ENCODE measurements at places on chromosomes 7 and 10. TPM values are rescaled to one million over a fixed set of nuclear protein-coding genes. Genes with fewer than 3 reads are reported as not detected.

DNA sequence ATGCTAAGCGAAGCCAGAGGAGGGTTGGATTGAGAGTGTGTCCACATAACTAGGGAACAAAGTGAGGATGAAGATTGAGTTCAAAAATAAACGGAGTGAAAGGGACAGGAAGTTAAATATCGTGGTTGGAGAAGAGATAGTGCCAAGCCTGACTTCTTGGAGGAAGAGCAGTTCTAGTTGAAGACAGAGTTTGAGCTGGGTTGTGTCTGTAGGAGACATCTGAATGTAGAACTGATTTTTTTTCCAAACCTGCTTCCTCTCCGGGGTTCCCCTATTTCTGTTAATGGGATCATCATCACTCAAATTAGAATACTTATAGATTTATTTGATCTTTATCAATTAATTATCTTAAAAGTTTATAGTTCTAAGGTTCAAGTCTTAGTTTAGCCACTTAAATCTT, 35.6 kb downstream of the SP4 start:
- DNase-seq = no peak

Gene XRCC2
- total RNA-seq = 6.0 TPM

Gene ZNF485
- 5.2 TPM for total RNA-seq

Gene ZNF488
- 0.63 TPM for total RNA-seq

DNA sequence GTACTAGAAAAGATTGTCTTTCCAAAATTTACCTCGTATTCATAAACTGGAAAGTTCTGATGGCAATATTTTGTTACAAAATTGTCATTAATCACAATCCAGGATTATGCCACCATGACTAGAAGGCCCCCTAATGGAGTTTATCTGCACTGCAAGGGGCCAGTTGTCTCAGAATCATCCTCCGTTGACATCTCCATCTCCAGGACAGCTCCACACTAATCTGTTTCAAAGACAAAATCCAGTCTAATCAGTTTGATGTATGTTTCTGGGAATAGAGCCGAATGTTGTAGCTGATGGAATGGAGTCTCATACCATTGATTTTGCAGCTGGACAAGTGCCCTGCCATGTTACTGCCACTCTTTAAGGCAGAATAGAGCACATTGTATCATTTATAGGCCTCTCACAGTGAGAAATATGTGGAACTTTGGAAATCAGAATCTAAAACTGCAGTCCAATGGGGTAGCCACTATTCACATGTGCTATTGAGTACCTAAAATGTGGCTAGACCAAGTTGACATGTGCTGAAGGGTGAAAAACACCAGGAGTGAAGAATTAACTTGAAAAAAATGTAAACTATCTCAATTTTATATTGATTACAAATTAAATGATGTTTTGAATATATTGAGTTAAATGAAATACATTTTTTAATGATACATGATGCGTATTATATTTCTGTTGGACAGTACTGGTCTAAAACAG, 38.3 kb upstream of the TOMM7 start:
- DNase-seq = no peak

DNA sequence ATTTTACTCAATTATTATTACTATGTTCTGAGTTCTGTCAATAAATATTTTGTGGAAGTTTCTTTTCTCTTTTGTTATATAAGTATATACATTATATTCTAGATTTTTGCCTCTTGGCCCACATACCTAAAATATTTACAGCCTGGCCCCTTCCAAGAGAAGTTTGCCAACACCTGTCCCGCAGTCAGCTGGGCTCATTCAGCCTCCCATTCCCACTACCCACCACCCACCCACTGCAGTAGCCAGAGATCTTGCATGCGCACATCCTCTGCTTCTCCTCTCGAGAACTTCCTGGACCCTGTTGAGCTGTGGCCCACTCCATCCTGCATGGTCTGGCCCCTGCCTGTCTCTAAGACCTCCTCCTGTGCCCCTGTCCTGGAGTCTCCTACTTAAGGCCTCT, 33.6 kb downstream of the WIPF3 start:
- no peak for DNase-seq

Gene SPDYE6
- not detected for total RNA-seq

Gene GPR85
- 15.3 TPM for total RNA-seq

- DNase-seq = no peak
Measured at GRCh38 chr10:47140761-47141348, 159.1 kb upstream of the GDF10 start.

Gene NUDT1
- 11.4 TPM for total RNA-seq

DNA sequence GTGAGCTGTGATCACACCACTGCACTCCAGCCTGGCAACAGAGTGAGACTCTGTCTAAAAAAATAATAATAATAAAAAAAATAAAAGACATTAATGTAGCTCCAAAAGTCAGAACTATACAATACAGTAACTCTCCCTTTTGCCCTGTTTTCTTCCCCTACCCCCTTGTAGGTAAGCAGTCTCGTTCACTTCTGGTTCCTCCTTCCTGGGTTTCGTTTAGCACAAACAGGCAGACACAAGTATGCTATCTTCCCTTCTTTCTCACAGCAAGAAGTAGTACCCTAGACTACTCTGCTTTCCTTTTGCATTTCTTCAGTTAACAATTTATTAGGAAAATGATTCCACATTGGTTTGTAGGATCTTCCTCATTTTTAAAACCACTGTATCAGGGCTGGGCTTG, 33.1 kb downstream of the PDSS1 start:
- DNase-seq = no peak

DNA sequence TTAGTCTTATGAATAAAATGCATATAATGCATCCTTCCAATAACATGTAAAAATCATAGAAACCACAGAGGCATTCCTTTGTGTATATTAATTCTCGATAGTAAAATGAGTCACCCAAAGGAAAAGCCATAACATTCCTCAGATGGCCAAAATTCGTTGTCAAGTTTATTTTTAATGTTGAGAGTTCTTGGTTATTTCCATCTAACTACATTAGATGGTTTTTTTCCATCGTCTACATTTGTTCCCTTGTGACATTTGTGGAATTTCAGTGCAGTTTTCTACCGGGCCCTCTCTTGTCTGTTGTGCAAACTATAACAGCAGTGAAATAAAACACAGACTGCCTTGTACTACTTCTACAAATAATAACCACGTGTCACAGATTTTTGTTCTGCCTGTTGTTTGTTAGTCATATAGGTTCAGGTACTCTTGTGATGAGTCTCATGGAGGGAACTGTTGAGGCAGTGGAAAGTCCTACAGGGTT, 54.7 kb upstream of the CCAR1 start:
- no peak for DNase-seq

DNA sequence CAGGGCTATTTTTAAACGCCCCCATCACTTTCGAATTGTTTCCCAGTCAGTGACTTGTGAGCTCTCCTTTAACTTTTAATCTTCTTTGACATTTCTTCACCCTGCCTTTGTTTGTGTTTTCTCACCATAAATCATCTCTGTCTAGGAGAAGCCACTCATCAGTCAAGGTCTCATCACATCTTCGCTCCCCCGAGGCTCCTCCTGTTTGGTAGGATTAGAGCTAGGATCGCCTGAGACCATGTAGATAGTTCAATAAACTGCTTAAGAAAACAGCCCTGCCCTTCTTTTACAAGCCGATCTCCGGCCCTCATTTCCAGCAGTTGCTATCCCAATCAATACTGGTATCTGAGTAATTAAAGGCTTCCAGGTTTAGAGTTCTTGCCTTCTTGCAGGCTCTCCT, 472.8 kb upstream of the ADARB2 start:
- no peak for DNase-seq

GRCh38 chr10:42979181-42979580, 97.7 kb upstream of the RET start:
- no peak for DNase-seq

Gene HMX3
- total RNA-seq = not detected

Gene ING3
- 38.2 TPM for total RNA-seq

DNA sequence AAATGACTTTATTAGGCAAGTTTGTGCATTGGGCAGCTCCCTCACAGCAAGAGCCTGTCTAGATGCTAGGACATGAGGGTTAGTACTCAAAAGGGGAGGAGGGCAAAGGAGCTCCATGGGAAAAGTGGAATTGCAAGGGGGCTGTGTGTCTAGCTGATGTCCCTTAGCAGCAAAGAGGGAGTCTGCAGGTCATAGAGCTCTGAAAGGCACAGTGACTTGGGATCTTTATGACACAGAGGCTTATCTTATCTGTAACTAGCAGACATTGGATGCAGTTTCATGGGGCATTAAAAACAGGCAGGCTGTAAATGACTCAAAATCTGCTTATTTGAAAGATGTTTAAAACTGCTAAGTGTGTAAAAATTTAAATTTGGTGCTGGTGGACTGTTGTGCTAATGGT, 556.2 kb upstream of the FZD8 start:
- DNase-seq = no peak

DNA sequence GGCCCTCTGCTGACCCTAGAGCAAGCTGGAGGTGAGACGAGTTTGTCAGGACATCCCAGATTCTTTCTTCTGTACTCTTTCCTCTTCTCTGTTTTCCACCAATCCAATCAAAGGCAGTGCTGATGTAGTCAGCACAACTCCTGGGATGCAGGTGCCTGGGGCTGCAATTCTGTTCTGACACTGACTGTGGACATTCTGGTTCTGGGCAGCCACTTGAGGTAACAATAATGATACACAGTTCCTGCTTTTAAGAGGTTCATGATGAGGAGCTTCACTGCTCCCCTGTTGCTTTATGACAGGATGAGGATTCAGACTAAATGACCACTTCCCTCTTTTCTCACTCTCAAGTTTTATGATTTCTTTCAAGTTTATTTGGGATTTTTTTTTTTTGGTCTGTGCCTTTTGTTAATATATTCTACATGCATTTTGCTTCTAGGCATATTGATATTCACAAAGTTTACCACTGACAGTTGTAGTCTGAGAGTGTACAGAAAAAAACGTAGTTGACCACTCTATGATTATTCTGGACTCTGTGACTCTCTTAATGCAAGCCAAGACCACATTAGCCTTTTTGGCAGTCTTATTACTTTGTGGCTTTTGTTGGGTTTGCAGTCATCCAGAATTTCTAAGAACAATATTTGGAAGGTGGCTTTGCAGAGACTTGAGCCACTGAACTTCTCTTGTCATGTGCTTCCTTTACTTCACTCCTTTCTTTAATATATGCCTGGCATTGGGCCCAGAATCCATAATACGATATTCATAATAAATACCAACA, 247.6 kb downstream of the AUTS2 start:
- DNase-seq = no peak

Gene DRGX
- total RNA-seq = 0.26 TPM

Gene ITPRID1
- total RNA-seq = not detected

GRCh38 chr10:26457088-26457487, 18.9 kb downstream of the APBB1IP start:
- no peak for DNase-seq

GRCh38 chr10:13867822-13868221, 281.1 kb downstream of the PRPF18 start:
- DNase-seq = no peak

GRCh38 chr10:97784200-97784810, 12.5 kb upstream of the SFRP5 start:
- no peak for DNase-seq

Gene CPXM2
- 12.3 TPM for total RNA-seq

Gene DPP6
- total RNA-seq = 2.4 TPM

GRCh38 chr7:47318395-47319182, 263.3 kb downstream of the TNS3 start:
- DNase-seq = no peak

Gene ZNF25
- total RNA-seq = 29.0 TPM

- DNase-seq = no peak
Measured at GRCh38 chr10:102813734-102814452, 23.3 kb downstream of the CYP17A1 start.

DNA sequence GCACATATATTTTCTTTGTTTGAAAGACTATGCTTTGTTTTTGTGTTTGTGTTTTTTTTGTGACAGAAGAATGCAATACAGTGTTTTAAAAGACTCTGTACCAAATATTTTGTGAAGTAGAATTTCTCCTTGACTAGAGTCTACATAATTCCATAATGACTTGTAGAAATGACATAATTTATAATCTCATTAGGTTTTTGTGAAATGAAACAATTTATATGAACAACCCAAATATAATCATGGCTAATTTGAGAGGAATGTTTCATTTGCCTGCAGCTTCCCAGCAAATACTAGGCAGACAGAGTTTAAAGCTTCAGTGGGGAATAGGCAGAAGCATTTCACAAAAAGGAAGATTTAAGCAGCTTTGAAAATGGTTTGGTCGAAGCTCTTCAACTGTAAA, 215.6 kb upstream of the LRRN3 start:
- DNase-seq = no peak

GRCh38 chr10:62239994-62240393, 28.6 kb downstream of the RTKN2 start:
- no peak for DNase-seq

DNA sequence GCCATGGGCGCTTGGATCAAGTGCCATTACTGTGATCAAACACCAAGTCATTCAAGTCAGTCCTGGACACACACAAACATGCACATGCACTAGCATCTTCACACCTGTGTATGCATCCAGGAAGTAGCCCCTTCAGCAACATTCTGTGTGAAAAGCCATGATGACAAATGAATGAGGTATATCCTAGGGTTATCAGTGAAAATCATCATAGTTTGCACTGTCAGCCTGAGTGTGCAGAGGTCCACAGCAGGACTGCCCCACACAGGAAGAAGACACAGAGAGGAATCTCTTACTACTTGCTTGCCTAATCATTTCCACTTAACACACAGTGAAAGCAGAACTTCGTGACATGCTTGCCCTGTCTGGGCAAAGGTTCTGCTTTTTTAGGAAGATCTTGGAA, 184.0 kb upstream of the ADO start:
- DNase-seq = no peak

DNA sequence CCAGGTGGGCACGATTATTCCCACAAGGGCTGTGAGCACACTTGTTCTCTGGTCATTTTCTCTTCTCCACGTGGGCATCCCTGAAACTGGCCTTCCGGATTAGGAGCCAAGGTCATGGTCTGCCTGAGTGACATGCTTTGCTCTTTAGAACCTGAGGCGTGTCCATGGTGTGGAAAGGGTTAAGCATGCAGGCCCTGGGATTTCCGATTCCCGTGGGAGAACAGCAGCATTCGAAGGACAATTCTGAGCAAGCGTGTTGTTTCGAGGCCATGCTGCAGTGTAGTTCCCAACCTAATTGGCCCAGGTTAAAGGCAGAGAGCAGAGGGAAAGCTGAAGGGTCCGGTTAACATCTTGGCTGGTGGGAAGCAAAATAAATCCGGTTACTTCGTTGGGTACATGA, 245.9 kb downstream of the SKAP2 start:
- DNase-seq = no peak

DNA sequence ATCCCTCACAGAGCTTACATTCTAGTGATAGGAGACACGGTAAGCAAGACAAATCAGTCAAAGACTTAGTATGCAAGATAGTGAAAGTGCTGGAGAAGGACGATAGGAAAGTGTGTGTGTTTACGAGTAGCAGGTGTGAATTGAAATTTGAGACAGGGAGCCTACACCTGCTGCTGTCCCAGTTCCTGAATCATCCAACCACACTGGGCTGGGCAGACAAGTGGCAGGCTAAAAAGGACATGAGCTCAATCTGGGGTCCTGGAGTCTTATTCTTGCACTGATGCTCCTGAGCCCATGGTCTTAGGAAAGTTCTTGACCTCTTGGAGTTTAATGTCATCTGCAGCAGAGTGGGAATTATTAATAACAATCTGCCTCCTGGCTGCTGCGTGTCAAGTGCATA, 16.2 kb downstream of the RBP3 start:
- no peak for DNase-seq

Gene INSYN2A
- 8.8 TPM for total RNA-seq

Gene ADAMTS14
- total RNA-seq = 13.7 TPM

- DNase-seq = no peak
Measured at GRCh38 chr10:120005207-120006201, 113.0 kb downstream of the SEC23IP start.

Gene TMEM270
- total RNA-seq = not detected

Gene SPDYE1
- not detected for total RNA-seq

GRCh38 chr7:157395206-157395605, 58.4 kb downstream of the DNAJB6 start:
- no peak for DNase-seq

Data from urinary bladder (tissue), 4 donors.